ENCODE measurements at places on chromosomes 6 and 20. TPM values are rescaled to one million over a fixed set of nuclear protein-coding genes. Genes with fewer than 3 reads are reported as not detected.

DNA sequence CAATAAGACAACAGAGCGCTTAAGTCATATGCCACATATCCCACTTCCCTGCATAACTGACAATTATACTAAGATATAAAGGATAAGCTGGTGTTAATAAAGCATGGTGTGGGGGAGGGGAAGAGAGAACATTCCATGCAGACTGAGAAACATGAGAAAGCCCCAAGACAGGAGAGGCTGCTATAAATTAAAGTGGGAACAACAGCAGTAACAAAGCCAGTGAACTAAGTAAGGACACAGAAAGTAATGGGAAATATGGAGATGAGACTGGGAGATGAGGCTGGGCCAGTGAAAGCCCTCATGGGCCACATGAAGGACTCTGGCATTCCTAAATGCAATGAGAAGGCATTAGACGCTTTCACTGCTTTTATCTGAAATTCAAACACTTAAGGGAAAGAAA, 41.3 kb downstream of the SESN1 start:
- no peak for DNase-seq

GRCh38 chr6:112764377-112764776, 417.2 kb downstream of the RFPL4B start:
- DNase-seq = no peak

GRCh38 chr20:1165941-1166340, 18.8 kb downstream of the TMEM74B start:
- no peak for DNase-seq

- DNase-seq = no peak
Measured at GRCh38 chr6:105833959-105834947, 251.9 kb upstream of the PRDM1 start.

DNA sequence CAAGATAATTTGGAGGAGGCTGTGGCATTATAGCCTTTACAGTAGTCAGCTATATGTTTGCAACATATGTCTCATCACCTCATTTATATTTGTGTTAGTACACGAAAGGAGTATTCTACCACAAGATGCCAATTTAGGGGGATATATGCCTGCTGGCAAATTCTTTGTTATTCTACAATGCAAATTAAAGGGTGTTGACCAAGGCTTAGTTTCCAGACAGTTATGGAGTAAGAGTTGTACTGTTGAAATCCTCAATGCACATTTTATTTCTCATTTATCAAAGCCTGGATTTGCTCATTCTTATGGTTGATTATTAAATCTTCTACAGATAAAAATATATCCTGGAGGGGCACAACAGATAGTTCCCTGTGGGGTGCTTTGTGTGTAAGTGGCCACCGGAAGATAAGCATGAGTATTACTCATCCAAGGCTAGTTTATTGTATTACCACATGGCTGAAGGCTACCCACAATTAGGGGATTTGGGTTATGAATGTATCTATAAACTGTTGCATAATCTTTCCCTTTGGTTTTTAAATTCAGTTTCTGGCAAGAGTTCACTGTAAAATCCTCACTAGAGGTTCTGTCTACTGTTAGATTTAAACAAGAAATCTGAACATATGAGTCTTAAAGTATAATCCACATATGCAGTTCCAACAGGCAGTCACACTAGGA, 9.0 kb downstream of the CST9 start:
- DNase-seq = no peak

DNA sequence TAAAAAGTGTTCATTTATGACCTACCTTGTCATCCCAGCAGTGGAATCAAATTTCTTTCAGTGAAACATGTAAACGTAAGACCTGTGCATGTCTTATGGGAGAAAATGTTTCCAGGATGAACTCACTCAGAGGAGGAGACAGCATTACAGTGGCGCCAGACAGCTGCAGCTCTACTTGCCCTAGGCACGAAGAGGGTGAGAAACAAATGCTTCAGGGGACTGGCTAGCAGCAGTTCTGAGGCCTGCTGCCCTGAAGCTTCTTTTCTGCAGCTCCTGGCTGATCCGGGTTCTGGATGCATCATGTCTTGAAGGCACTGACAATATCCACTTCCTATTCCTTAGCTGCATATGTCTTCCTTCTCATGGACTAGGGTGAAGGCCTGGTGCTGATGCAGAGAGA, 120.2 kb downstream of the QRSL1 start:
- DNase-seq = no peak

DNA sequence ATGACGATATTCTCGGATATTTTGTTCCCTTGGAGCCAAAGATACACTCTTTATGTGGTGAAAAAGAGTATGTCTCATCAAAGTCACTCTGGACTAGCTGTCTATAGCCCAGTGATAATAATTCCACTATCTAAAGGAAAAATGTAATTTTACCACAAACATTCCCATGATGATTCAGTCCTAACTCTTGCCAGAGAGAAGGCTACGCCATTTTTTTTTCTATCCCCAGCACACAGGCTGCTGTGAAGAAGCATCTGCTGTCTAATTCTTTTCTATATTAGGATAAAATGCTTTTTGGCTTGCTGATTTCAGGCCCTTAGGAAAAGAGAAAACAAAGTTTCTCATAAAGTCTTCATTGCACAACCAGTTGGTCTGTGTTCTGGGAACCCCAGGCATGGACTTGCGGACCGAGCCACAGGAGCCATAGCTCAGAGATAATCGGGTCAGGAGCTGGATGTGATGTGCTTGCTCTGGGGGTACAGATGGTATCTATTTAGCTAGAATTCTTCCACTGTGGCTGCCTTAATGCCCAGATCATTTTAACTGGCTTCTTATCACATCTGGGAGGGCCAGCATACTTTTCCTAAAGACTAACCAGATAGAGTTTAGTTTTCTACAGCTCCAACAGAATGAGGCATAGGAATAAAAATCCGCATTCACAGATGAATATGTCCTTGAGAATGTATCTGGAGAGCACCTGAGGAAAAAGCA, 683.7 kb upstream of the ID4 start:
- DNase-seq = peak; percentile 11

- DNase-seq = no peak
Measured at GRCh38 chr6:165825256-165825815, 162.3 kb upstream of the PDE10A start.

DNA sequence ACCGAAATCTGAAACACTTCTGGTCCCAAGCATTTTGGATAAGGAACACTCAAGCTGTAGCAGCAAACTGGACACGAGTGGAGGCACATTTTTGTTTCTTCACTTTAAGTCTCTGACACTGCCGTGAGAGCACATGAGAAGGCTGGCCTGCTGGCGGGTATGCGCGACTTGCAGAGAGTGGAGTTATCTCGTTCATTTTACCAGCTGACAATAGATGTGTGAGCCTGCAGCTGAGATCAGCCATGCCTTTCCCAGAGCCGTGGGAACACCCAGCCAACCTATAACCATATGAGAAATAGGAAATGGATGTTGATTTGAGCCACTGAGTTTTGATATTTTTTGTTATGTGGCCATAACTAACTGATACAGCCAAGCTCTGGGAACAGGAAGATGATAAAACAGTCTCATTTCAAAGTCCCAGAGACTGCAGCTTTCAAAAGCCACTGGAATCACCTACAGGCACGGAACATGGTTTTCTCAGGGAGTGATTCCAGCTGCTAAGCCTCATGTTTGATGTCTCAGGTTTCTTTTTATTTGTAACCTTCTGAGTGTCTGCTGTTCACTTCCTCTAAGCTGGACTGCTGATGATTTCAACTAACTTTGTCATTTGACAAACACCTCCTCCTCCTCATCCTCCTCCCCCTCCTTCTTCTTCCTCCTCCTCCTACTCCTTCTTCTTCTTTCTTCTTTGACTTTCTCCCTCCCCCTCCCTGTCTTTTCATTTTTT, 28.6 kb upstream of the LAMP5 start:
- no peak for DNase-seq

The LAMA4 gene
- 19.1 TPM for total RNA-seq

The PREP gene
- total RNA-seq = 27.2 TPM

The COL20A1 gene
- not detected for total RNA-seq

The USP49 gene
- total RNA-seq = 2.2 TPM

The XKR7 gene
- 0.37 TPM for total RNA-seq

The ADAM33 gene
- 14.8 TPM for total RNA-seq

The BNIP5 gene
- 29.1 TPM for total RNA-seq

The NKAIN2 gene
- total RNA-seq = 1.3 TPM

The SASH1 gene
- 5.3 TPM for total RNA-seq
